ENCODE measurements at places on chromosomes 4 and X.
A peak's percentile ranks its signal among the peaks of the same experiment; 100 is the strongest.

GRCh38 chr4:118941149-118941548, 52.5 kb downstream of the SYNPO2 start:
- peak; percentile 56 for DNase-seq

- DNase-seq = peak; percentile 7
Measured at GRCh38 chrX:154092371-154092770, 5.1 kb downstream of the MECP2 start.

DNA sequence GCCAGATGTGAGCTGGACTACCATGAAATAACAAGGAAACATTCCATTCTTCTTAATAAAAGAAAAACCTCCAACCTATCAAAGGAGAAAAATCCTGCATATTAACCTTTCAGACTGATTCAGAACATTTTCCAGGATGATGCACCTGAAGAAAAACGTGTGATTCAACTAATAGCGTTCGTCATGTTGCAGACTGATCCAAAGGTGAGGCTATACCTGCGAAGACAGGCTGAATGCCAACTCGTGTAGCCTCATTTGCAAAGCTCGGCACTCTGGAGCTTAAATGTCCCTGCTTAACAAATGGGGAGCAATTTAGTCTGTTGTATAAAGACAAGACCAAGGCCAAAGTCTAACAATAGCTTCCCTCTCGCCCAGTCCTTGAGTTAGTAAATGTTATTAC, 172.0 kb upstream of the NOCT start:
- DNase-seq = no peak

GRCh38 chrX:3962511-3963311, 249.3 kb upstream of the PRKX start:
- peak; percentile 23 for DNase-seq

GRCh38 chrX:116413273-116413672, 23.1 kb upstream of the SLC6A14 start:
- no peak for DNase-seq

DNA sequence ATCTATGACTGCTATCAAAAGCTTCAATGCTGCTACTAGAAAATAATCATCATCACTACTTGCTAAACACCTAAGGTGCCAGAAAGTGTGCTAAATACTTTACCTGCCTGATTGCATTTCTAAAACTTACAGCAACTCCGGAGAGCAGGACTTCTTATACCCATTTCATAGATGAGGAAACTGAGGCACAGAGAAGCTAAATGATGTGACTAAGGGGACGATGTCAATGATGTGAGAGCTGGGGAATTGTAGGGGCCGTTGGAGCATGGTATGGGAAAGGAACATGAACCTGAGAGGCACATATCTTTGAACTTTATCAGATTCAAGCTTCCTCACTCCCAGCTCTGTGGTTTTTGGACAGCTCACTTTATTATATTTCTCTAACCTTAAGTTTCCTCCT, 38.7 kb downstream of the CCKAR start:
- DNase-seq = no peak

DNA sequence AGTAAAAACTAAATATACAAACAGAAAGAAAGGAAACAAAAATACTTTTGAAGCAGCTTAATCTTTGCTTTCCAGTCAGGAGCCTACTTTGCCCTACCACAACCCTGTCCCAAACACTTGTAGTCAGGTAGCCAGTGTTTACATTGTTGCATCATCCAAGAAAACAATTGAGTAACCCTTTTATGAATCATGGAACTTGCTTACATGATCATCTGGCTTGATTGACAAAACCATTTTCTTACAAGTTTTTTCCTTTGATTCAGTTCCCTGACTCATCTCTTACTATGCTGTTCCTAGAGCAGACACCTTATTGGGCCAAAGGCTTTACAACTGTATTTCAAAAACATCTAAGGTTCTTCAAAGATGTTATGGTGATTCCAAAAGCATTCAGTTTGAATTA, 740.1 kb downstream of the KLHL13 start:
- DNase-seq = peak; percentile 8

GRCh38 chr4:124740501-124740900, 28.0 kb upstream of the ANKRD50 start:
- no peak for DNase-seq

GRCh38 chr4:182502064-182502463, 258.9 kb downstream of the TENM3 start:
- DNase-seq = no peak

- peak; percentile 96 for DNase-seq
Measured at GRCh38 chr4:15778289-15779241, at the start of gene CD38. CD38 (plus strand) TSS chr4:15778328; CDS start chr4:15778415, 87 bp downstream.

GRCh38 chr4:153651587-153651986, 32.5 kb upstream of the TLR2 start:
- peak; percentile 94 for DNase-seq

GRCh38 chr4:89682808-89683207, 154.2 kb downstream of the SNCA start:
- DNase-seq = no peak

- DNase-seq = no peak
Measured at GRCh38 chr4:79871961-79872360, 201.1 kb downstream of the ANTXR2 start.

DNA sequence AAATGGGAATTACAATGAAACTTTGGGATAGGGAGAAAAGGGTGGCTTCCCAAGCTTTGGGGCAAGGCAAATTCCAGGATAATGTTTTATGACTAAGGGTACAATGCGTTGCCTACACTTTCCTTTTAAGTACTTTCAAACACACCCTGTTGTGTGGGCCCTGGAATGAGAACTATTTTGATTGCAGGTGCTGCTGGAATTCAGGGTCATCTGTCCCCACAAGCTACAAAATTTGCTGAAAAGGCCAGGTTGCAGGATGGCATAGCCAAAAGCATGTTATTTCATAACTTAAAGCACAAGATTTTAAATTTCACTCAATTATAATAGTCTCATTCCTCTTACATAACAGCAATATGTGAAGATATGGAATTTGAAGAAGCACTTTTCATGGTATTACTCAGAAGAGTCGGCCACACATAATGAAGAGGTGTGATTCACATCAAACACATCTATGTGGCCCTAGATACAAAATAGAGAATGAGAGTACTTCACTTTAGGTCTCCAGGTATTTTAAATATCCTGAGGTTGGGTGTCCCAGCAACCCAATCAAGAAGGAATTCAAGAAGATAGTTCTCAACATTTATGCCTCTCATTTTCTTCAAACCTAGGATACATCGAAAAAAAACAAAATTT, 89.3 kb downstream of the APBB2 start:
- DNase-seq = no peak

DNA sequence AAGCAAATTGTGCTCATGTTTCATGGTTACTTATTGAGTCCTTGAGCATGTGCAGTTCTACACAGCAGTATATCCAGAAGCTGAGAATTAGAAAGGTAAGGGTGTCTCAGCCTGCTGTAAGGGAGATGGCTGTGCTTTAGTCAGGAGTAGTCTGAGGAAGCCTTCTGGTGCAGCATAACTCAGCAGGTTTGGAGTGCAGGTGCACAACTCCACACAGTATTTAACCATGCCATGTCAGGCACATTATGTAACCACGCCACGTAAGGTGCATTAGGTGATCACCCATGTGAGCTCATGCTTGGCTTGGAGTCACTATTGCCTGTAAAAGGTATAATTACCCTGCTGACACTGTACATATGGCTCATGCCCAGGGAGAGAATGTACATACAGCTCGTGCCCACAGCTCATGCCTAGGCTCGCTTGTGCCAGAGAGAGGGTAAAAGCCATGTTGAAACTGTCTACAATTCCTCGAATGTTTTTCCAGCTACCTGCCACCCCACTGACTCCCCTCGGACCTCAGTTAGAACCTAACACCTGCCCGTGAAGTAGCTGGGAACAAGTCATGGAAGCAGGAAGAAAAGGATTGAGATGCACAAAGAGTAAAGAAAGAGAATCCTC, 37.8 kb downstream of the UCHL1 start:
- DNase-seq = peak; percentile 53

- no peak for DNase-seq
Measured at GRCh38 chr4:86993909-86994681, 59.3 kb downstream of the AFF1 start.

- no peak for DNase-seq
Measured at GRCh38 chr4:168555437-168555836, 58.6 kb downstream of the PALLD start.

- DNase-seq = no peak
Measured at GRCh38 chr4:109156356-109156755, 146.1 kb downstream of the COL25A1 start.
